ENCODE measurements at places on chromosomes 6 and 20. TPM values are rescaled to one million over a fixed set of nuclear protein-coding genes. Genes with fewer than 3 reads are reported as not detected.

MUC21 gene
- not detected for total RNA-seq

HACE1 gene
- total RNA-seq: 25.1 TPM

COL11A2 gene
- total RNA-seq: 4.6 TPM

LST1 gene
- total RNA-seq: 18.2 TPM

RSPO3 gene
- not detected for total RNA-seq

ERVFRD-1 gene
- not detected for total RNA-seq

ENPP4 gene
- 12.5 TPM for total RNA-seq

MTFR2 gene
- total RNA-seq: 25.9 TPM

NOX3 gene
- not detected for total RNA-seq

VWA7 gene
- 0.68 TPM for total RNA-seq

C20orf141 gene
- total RNA-seq: not detected

DNA sequence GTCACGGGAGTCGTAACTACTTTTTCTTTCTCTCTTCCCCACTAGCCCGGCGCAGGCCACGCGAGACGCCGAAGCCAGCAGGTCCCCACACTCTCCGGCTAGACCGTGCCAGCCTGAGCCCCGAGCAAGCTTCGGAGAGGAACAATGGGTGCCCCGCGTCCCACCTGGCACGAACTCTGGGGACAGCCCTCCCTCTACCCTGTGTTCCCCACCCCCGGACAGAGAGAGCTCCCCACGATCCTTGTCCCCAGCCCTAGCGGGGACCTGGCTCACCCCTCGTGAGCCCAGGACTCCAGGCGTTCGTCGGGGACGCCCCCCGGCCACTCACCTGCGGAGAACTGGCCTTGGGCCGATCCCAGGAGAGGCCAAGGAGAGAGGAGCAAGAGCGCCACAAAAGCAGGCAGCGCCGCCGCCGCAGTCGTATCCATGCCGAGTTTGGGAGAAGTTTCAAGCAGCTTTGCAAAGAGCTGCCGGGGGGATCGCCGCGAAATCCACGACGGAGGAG lies 416 bp downstream of the PTPRK start:
- DNase-seq: peak; percentile 47

DNA sequence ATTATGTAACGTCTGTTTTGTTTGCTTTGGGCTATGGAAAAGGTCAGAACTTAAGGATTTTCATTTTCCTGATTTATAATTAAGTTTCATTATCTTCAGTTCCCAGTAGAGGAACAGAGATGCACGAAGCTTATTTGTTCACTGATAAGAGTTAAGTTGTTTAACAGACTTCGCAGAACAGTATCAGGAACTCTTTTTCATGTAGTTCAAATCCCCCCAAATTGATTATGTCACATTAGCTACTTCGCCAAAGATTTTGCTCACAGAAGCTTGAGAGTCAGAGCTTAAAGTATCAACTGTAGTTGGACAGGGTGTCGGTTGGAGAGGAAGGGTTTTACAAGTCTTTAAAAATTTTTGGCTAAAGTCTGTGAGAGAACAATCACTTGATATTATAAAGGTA lies 43.4 kb downstream of the ZHX3 start:
- DNase-seq: no peak

GRCh38 chr20:41609474-41609873 lies 8.7 kb downstream of the CHD6 start:
- no peak for DNase-seq

DNA sequence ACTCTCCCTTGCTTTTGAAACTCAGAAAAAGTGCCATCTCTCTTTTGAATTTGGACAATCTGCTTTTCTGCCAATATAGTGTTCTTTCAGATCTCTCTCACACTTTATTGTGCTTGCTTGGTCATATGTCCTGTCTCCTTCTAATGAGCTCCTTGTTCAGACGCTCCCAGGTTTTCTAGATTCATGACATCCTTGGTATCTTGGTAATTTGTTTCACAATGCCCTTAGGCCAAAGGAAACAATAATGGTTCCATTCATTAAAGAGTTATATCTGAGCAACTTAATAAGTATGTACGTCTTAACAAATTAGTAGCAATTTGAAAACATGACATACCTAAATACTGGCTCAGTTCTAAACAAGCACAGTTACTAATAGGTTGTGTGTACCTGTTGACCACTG lies 293.4 kb upstream of the SPTLC3 start:
- no peak for DNase-seq

DNA sequence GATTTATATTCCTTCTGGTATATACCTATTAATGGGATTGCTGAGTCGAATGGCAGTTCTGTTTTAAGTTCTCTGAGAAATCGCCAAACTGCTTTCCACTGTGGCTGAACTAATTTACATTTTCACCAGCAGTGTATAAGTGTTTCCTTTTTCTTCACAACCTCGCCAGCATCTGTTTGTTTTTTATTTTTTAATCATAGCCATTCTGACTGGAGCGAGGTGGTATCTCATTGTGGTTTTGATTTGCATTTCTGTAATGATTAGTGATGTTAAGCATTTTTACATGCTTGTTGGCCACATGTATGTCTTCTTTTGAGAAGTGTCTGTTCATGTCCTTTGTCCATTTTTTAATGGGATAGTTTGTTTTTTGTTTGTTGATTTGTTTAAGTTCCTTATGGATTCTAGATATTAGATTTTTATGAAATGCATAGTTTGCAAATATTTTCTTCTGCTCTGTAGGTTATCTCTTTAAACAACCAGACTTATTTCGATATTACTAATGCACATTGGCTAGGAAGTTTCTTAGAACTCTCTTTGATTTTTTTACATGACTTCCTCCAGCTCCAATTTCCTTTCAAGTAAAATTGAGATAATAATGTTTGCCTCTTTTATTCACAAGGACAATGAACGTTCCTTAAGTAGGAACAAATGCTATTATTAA lies 12.2 kb upstream of the VNN1 start:
- DNase-seq: no peak

DNA sequence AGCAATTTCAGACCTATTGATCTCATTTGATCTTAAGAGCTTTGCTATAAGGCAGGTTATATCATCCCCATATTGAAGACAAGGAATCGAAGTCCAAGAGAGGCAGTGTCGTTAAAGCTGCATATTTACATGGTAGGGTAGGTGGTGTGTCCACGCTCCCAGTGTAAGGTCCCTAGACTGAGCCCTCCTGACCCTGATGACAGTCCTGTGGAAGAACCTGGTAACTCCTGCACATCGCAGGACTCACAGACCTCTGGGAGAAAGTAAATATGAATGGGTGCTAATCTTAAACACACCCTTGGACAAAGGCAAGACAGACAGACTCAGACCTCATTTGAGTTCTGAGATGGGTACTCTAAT lies 602 bp upstream of the HLA-DPB1 start:
- no peak for DNase-seq

DNA sequence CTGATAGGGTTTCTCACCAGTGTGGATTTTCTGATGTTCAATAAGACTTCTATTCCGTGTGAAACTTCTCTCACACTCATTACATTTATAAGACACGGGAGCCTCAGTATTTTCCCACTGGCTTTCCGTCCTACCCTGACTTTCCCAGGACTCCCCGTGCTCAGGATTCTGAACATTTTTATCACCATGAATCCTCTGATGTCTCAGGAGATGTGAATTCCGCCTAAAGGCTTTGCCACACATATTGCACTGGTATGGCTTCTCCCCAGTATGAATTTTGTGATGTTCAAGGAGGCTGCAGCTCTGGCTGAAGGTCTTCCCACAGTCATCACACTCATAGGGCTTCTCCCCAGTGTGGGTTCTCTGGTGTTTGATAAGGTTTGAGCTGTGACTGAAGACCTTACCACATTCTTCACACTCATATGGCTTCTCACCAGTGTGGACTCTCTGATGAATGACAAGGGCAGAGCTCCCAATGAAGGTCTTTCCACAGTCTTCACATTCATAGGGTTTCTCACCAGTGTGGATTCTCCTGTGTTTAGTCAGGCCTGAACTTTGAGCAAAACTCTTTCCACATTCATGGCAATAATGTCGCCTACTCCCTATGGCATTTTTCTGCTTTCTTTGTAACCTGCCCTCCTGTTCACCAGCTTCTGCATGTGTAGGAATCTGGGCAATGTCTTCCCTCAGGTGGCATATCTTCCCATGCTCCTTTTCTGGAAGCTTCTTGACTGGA lies 6.7 kb downstream of the ZKSCAN4 start:
- DNase-seq: no peak

DNA sequence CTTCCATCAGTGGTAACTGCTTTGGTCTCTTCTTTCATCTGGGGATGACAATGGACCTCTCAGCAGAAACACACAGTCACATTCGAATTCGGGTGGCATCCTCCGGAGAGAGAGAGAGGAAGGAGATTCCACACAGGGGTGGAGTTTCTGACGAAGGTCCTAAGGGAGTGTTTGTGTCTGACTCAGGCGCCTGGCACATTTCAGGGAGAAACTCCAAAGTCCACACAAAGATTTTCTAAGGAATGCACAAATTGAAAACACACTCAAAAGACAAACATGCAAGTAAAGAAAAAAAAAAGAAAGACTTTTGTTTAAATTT lies 6.1 kb downstream of the EDN1 start:
- no peak for DNase-seq

- no peak for DNase-seq
Measured at GRCh38 chr6:111477481-111477938, 5.5 kb downstream of the REV3L start.

DNA sequence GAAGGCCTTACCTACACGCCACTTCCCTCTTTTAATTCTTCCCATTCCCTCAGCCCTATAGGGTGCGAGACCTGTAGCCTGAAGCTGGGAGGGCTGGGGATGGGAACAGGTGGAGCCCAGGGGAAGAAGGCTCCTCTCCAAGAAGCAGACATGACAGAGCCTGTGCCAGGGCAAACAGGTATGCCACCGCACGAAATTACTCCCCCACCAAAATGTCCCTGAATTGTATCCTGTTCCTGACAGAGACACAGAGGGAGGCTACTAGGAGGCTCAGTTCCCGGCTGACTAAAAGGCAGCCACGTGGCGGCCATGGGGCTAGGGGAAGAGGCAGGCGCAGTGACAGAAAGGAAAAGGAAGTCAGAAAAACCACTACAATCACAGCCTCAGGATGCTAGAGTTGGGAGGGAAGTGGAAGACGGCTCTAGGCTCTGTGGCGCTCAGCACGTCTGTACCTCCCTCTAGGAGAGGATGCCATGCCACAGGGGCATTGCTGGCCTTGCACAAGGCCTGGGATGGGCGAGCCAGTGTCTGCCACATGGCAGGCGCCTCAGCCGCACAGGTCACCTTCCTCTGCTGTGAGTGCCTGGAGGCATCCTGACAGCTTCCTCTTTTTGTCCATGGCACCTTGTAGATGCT lies 27.7 kb downstream of the TFEB start:
- no peak for DNase-seq

GRCh38 chr6:109347779-109348178 lies 34.5 kb downstream of the CD164 start:
- no peak for DNase-seq

DNA sequence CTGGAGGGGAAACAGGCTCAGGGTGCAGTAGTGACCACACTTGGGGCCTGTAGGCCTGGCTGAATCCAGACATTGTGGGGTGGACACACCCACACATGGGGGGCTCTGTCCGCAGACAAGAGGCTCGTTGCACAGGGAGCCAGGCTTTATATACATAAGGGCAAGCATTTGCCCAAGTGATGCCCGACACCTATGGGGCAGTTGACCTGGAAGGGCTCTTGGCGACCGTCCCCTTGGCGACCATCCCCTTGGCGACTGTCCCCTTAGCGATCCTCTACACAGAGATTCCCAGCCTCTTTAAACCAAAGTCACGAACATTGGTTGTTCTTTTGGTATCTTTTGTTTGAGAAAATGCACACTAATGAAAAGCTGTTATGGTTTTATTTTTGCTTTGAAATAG lies 2.7 kb downstream of the TOX2 start:
- no peak for DNase-seq

DNA sequence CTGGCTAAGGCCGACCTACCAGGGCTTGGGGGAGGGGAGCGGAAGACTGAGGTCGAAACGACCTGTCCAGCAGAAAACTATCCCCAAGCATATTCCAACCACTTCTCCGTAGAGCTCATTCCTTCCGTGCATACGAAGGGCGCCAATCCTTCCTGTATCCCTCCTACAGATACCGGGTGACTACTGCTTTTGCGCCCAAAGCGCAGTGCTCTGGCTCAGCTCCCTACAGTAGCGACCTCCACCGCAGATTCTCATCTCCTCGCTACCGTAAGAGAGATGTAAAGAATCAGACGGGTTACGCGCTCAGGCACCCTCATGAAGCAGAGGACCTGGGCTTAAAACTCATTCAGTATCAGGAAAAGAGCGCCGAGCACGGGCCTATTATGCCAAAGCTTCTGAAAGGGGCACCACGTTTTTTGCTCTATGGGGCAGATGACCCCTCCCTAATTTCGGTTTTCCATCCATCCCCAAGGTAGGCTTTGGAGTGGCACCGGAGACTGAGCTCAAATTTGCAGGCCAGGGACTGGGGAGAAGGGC lies 563 bp upstream of the NNAT start:
- DNase-seq: no peak

GRCh38 chr6:83884523-83884922 lies 25.0 kb downstream of the CYB5R4 start:
- DNase-seq: no peak

DNA sequence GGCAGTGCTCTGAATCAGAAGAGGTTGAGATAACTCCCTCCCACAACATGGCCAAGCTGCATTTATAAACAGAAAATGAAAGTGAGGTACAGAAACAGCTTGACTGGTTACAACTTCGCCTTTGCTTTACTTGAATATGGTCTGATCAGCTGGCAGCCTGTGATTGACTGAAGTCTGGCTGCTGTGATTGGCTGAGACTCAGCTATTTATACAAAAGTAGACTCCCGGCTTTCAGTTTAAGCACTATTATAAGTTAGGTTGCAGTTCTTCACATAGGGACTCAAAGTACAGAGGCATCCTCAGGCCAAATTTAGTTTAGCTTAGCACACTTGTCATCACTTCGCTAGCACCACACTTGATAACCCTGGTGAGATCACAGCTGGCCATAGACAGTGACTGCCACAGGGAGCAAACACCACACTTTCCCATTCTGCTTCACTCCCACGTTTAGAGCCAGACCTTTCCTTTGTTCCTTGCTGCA lies 362.6 kb downstream of the EPM2A start:
- no peak for DNase-seq

DNA sequence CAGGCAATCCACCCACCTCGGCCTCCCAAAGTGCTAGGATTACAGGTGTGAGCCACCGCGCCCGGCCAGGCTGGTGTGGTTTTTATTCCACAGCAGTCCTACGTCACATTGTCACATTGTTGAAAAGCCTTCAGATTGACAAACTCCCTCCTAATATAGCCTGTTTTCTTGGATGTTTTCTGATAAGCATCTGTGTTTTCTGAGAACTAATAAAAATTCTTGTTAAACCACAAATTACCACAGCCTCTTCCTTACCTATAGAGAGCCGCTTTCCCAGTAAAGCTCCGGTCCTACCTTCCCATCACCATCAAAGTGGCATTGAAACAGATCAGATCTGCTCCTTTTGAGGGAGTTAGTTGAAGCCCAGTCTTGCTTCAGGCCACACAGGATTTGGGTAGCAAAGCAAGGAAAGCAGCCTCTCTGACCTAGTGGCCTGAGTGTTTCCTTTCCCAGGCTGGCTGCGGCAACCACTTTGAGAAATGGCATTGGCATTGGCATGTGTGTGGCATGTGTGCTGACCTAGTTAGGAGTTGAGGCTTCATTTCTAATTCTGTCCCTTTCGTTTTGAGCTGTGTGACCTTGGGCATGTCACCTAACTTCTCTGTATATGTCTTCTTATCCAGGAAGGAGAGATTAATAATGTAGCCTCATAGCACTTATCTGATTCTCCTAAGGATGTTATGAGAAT lies 1.7 kb upstream of the PKIG start:
- DNase-seq: no peak
